Activated CD8-positive, alpha-beta memory T cell treated with anti-CD3 and anti-CD28 coated beads, Interleukin-2, amount 50 U/mL, for 48 hours (primary cell): ENCODE measurements at places on chromosomes 1 and 21.

GRCh38 chr1:203388683-203389082, 37.8 kb upstream of the FMOD start:
- DNase-seq, result no peak

GRCh38 chr1:53734650-53735211, 4.2 kb downstream of the GLIS1 start:
- DNase-seq, result no peak

DNA sequence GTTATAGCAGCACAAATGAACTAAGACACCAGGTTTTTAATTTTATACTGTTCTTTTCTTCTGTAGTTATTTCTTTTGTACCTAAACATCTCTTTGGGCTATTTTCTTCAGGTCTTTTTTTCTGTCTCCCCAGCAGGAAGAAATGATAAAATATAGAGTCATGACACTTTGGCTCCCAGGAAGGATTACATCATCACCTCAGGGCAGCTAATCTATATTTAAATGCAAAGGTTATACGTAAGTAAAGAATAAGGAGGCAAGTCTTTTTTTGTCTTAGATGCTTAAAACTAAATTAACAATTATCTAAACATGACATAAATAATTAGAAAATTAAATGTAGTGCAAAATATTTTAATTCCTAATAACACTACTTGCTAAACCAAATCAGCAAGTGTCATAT, 57.0 kb downstream of the WARS2 start:
- DNase-seq, result no peak

GRCh38 chr1:150332651-150333290, 11.4 kb downstream of the PRPF3 start:
- peak; percentile 45 for DNase-seq

- DNase-seq, result no peak
Measured at GRCh38 chr1:10730985-10731384, 65.5 kb downstream of the CASZ1 start.

GRCh38 chr1:28986306-28986910, 72.0 kb downstream of the EPB41 start:
- no peak for DNase-seq

GRCh38 chr21:38170283-38170682, 86.5 kb upstream of the KCNJ15 start:
- no peak for DNase-seq

DNA sequence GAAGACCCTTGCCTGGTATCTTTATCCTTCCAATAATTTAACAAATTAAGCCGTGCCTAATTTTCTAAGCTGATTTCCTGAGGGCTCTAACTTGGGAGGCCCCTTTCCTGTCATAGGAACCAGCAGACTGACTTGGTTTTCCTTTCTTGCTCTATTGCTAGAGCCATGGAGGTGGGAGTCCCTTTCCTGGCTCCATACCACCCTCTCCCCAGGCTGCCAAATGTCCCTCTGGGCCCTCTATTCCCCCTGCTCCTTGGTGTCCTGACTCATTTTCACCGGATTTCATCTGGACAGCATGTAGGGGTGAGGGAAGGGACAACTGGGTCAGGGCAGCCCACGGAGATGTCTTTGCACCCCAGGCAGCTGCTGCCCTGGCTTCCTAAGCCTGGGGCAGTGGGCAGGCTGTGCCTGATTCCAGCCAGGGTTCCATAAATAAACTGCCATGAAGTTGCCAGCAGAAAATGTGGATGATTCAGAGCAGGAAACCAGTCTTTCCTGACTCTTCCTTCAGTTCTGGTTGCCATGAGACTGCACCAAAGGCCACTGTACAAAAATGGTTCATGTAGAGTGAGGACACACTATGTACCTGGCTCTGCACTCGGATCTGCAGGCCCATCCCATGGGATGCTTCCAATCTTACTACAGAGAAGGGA, 38.0 kb upstream of the SERBP1 start:
- no peak for DNase-seq

- DNase-seq, result no peak
Measured at GRCh38 chr1:17140279-17140678, 21.0 kb upstream of the PADI2 start.

- no peak for DNase-seq
Measured at GRCh38 chr1:2837823-2838222, 36.3 kb upstream of the TTC34 start.

DNA sequence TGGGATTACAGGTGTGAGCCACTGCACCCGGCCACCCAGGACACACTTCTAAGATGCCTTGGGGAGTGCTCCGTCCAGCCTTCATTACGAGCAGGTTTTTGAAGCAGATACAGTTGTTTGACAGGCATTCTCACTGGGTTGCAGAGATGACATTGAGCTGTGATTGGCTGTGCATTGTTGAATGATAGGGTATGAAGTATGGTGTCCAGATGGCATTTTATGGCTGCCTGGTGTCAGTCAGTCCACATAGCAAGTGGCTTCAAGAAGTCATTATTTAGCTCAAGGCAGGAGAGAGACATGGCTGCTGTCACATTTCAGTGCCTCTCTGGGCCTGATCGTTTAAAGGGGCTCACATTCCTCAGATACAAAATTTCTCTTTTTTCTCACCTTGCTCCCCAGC, 14.8 kb upstream of the PADI2 start:
- DNase-seq, result no peak

GRCh38 chr1:7587773-7588456, 183.2 kb upstream of the VAMP3 start:
- no peak for DNase-seq

GRCh38 chr1:99643021-99643779, 2.7 kb upstream of the PALMD start:
- no peak for DNase-seq

- DNase-seq, result no peak
Measured at GRCh38 chr1:201377611-201378092, at the start of gene TNNT2. Gene TNNT2, minus strand, starts transcription at chr1:201377680. Its CDS starts 4,426 bp downstream, at chr1:201373254.

DNA sequence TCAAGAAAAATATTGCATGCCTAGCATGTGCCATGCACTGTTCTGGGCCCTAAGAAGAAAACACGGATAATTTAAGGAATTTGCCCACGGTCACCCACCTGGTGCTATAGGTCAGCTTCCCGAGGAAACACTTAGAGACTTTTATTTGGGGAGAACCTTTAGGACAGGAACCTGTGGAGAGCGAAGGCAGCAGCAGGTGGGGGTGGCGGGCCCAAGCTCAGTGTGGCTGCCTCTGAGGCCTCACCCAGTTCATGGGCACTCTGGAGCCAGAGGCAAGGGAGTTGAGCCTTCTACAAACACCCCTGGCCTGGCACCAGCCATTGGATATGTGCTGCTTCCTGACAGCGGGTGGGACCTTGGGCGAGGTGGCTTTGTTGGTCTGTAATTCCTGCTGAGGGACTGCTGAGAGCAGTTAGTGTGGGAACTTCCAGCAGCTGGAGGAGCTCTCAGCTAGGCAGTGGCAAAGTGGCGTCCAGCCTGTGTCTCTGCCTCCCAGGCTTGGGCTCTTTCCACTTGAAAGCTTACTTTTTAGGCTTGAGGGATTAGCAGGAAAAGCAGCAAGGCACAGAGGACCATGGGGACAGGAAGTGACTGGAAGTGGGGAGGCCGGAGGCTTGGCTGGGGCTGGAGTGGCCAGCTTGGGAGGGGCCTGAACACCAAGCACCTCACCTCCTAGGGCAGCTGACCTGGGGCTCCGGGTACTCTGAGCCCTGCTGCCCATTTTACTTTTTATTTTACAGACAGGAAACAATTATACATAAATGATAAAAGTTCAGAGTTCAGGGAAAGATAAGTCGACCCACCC, 19.1 kb downstream of the MRPL37 start:
- no peak for DNase-seq

- DNase-seq, result no peak
Measured at GRCh38 chr1:185213091-185213490, 56.1 kb downstream of the SWT1 start.

DNA sequence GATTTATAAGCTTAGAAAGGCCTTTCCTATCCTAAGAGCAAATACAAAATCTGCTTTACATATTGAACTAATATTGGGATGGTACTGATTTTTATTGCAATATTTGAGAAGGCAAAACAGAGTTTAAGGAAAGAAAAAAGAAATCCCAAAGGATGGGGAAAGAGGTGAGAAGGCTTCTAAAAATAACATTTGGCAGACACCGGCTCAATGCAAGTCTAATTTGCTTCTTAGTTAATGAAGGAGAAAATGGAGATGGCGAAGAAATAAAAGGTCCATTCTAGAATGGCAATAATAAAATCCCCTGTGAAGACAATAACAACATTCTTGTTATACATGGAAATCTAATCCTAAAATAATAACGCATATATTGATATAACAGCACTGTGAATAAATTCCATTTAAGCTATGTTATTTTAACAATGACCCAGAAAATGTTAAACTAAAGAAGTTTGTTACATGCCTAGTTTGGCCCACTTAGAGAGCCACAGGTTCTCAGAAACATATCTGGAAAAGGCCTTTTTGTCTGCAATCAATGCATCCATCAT, 117.7 kb downstream of the HLCS start:
- no peak for DNase-seq

- DNase-seq, result no peak
Measured at GRCh38 chr1:31361607-31362006, 11.3 kb downstream of the FABP3 start.

DNA sequence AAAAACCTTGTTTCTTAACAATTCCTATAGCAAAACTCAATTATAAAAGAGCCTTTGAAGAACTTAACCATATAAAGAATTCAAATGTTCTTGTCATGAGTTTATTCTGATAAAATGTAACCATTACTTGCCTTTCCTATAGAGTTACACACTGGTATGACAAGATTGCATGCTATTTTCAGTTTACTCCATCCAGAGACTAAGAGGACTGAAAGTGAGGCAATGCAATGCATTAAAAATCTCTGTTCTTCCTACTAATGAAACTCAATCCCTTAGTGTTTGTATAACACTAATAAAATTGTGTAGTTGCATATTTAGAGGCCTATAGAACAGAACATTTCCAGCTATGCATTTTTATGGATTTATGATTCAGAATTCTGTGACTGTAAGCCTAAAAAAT, 88.1 kb downstream of the COP1 start:
- DNase-seq, result no peak

DNA sequence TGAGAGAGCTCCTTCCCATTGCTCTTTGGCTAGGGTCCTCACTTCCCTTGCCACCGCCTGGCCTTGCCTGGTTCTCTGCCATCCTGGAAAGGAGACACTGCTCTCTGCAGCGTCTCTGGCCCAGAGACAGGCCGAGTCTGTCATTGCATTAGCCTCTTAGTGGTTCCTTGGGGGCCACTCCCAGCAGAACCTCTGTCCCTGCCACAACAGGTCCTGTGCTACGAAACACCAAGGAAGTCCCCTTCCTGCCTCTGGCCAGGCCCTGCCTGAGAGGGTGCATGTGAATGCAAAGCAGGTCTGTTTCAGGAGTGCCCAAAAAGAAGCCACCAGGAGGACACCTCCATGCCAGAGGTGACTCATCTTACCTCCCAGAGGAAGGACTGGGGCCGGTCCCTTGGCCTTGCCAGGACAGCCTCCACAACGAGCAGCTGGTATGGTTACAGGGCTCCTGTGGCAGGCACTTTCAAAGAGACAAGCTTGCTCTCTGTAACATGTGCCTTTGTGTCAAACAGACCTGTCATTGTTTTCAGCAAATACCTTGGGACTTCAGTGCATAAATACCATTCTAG, 59.6 kb downstream of the VPS26C start:
- no peak for DNase-seq

DNA sequence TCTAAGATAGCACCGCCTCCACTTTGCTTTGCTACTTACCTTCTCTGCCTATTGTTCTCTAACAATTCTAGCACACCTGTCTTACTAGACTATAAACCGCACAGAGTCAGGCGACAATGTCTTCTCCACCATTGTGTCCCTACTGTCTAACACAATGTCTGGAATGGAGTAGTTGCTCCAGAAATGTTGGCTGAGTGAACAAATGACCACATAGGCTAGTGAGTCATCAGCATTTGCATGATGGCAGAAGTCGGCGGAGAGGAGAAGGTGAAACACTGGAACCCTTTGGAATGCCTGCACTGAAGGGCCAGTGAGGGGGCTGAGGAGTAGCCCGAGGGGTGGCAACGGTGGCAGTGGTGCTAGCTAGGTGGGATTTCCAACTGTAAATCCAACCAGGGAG, 14.0 kb upstream of the PABPC4 start:
- no peak for DNase-seq

DNA sequence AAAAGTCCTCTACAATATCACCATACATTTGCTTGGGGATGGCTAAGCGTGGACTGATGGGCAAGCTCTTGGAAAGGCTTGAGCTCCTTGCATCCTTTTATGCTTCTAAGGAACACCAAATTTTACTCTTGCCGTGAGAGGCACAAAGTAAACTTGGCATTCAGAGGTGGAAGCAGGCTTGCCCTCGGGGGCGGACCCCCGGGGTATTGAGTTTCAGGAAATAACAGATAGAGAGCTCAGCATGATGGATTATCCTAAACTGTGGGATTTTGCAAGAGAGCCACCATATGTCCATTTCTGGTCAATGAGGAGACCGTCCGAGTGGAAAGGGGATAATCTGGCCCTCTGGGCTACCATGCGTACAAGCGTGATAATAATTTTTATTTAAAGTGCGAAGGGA, 14.0 kb downstream of the IFI16 start:
- DNase-seq, result no peak

GRCh38 chr1:30023339-30024022, 699.9 kb downstream of the MATN1 start:
- peak; percentile 15 for DNase-seq

DNA sequence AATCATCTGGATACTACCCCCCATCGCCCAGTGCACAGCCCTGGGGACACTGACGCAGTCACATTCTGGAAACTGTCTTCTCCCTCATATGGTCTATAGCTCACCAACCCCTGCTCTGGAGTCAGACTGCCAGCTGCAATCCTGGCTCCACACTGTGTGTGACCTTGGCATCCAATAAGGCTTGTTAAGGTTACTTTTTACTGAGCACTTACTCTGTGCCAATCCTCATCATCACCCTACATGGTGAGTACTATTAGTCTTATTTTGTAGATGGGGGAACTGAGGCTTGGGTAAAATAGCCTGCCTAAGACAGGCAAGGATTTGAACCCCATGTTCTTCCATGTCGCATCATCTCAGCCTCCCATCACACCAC, 34.9 kb downstream of the AHDC1 start:
- DNase-seq, result no peak

DNA sequence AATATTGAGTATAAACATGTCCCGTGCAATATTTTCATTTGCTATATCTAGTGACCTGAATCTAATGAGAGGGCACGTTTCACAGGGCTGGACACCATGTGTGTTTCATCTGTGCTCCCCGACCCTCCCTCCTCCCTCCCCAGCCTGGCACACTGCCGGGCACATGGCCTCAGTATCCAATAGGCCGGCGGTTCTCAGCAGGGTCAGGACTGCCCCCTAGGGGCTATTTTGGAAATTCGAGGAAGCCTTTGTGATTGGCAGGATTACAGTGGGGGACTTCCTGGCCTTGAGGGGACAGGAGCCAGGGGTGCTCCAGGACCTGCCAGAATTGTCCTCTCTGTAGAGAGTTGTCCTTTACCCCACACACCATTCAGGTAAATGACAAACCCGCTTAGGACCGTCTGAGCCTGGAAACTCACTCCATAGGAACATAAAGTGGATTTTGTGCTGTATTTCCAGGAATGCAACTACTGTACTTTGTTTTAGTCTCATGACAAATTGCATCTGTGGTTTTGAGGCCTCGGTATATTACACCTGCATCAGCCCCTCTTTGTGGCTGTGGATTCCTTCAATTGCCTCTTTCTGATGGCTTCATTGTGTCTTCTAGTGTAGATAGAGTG, 109.5 kb upstream of the SIM2 start:
- DNase-seq, result peak; percentile 58

- peak; percentile 94 for DNase-seq
Measured at GRCh38 chr21:44949779-44950198, 10.0 kb downstream of the SLX9 start.

- no peak for DNase-seq
Measured at GRCh38 chr1:205028924-205029323, 14.1 kb upstream of the CNTN2 start.

- DNase-seq, result no peak
Measured at GRCh38 chr1:220347654-220348175, 75.5 kb upstream of the RAB3GAP2 start.
